ENCODE measurements at places on chromosomes 1 and 21. TPM values are rescaled to one million over a fixed set of nuclear protein-coding genes. Genes with fewer than 3 reads are reported as not detected.

Gene NBPF20
- total RNA-seq = 1.2 TPM

Gene MAP3K7CL
- 85.8 TPM for total RNA-seq

DNA sequence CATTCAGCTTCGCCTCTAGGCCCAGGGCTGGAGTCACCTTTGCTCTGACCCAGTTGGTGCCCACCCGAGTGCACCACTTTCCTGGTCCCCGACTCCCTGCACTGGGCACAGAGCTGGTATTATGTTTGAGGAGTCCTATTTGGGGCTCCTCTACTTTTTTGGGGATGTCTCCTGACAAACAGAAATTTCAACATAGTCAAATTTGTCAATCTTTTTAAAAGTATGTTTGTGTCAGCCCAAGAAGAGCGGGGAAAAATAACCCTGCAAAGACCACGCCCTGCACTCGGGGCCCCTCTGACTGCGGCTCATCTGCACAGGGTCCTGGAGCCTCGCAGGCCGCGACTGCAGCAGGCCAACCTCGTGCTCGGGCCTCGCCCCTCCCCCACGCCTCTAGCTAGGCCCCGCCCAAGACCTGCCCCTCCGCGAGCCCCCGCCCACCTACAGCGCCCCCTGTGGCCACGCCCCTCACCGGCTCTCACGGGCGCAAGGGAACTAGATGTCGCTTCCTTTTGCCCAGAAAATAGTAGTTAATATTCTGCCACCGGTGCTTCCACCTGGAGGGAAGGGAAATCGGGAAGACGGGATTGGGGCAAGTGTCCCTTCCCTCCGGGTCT lies 11.4 kb downstream of the FAM229A start:
- peak; percentile 88 for DNase-seq

DNA sequence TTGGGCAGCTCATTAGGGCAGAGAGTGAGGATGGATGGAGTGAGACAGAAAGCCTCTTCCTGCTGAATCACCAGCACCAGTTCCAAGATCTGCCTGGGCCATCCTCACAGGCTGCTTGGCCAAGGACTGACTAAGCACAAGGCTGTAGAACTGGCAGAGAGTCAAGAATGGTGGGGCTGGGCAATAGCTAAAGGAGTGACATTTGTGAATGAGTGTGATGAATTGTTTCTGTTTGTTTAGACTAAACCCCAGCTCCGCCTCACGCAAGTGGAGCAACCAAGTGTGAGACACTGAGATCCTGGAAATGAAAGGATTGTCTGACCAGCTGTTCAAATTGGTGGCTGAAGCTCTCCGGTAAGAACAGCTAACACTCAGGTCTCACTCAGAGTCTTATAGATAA lies 38.6 kb downstream of the BRINP2 start:
- DNase-seq = peak; percentile 78

Gene ASPM
- 0.57 TPM for total RNA-seq

Measured in cardiac septum (tissue), 1 donor.